ENCODE measurements at places on chromosomes 6 and 20.

DNA sequence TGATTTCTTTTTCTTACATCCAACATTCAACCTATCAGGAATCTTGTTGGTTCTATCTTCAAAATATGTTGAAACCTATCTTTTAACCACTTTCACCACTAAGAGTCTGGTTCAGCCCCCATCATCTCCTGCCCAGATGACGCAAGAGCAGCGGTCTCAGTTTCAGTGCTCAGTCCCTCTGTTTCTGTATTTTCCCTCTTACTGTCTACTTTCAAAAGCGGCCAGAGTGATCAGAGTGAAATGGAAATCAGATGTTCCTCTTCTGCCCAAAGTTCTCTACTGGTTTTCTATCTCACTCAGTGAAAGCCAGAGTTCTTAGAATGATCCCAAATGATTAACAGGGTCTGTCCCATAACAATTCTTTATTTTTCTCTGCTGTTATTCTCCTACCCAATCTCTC, 147.9 kb upstream of the PDE7B start:
- no peak for DNase-seq

GRCh38 chr20:32449057-32449889, 91.1 kb downstream of the ASXL1 start:
- DNase-seq = peak; percentile 67

GRCh38 chr6:91196729-91197128, 609.9 kb upstream of the MAP3K7 start:
- DNase-seq = no peak

DNA sequence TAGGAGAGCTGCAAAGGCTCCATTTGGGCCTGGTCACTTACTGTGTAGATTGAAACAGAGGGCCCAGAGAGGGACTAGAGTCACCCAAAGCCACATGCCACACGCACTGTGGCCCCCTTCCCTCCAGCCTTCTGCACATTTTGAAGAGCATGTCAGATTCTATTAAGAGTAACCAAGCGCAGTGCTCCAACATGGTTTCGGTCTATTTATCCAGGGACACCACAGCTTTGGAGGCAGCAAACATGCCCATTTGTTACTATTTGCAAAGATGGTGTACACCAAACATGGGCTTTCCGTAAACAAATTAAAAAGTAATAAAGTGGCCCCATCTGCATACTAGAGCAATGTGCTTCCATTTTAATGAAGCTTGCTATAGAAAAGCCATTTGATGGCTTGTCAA, 43.7 kb upstream of the CCDC167 start:
- no peak for DNase-seq

GRCh38 chr6:314377-314776, 22.1 kb downstream of the DUSP22 start:
- no peak for DNase-seq

DNA sequence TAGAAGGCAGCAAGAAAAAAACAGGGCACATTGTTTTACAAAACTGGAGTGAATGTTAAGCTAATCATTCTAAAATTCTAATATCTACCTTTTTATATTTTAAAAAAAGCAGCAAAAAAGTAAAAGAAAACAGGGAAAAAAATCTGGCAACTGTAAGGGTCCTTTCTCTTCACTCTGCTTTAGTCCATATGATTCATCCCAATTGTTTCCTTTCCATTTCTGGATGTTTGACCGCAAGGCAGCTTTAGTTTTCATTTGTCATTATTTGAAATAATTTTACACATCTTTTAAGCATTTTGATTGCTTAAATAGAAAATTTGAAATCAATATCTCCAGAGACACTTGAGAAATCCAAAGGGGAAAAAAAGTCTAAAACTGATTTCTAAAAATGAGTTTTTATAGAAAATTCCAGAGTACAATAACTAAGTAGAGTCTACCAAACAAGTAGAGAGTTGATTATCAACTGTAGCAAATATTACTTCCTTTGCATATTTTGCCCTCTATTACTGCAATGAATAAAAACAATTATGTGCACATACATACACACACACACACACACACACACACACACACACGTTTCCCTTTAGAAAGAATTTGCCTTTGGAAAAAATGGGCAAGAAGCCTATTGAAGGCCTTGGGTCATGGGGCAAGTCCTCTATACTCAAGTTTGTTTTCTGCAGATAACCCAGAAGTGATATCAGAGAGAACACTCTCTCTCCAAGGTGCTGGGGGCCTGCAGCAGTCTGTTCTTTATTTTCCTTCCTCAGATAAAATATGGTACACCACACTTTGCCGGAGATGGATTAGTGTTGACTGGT, 259.7 kb downstream of the HACE1 start:
- DNase-seq = no peak

DNA sequence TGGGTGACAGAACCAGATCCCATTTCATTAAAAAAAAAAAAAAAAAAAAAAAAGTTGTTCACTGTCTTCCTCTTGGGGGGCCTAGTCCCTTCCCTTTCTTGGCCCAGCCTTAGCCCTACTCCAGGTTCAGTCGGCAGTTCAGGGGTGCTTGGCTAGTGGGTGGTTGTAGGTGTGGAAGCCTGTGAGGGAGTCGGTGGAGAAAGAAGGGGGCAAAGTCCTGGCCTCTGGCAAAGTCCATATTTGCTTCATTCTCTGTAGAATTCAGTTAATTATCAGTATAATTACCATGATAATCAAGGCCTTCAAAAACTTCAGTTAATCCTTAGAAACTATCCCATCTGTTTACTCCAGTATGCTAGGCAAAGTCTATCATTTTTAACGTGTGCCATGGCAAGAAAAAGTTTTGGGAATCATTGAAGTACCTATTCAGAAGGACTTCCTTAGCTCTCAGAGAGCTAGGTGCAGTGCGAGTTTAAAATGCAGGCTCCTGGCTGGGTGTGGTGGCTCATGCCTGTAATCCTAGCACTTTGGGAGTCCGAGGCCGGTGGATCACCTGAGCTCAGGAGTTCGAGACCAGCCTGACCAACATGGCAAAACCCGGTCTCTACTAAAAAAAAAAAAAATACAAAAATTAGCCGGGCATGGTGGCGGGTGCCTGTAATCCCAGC, 205.7 kb upstream of the ARG1 start:
- no peak for DNase-seq

DNA sequence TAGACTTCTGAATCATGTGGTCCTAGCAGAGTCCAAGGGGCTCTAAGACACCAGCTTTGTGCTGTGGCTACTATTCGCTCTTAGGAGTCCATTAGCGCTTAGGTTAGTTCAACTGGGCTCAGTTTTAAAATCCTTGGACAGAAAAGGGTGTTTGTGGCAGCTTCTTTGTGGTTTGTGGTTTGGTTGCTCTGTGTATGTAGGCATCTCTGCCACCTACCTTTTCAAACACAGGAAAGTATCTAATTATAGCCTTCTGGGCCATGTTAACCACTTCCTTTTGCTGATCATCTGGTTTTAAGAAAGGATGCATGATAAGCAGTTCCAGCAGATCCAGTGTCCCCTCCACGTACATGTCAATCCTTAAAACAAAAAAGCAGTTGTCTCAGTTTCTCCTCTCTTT, 10.8 kb downstream of the GSTA4 start:
- no peak for DNase-seq

- DNase-seq = no peak
Observed at GRCh38 chr6:70336996-70337742, 34.3 kb upstream of the COL9A1 start.

GRCh38 chr6:87944541-87944954, 103.1 kb upstream of the SPACA1 start:
- peak; percentile 59 for DNase-seq

- no peak for DNase-seq
Observed at GRCh38 chr6:73203098-73203497, 22.2 kb downstream of the KHDC1L start.

DNA sequence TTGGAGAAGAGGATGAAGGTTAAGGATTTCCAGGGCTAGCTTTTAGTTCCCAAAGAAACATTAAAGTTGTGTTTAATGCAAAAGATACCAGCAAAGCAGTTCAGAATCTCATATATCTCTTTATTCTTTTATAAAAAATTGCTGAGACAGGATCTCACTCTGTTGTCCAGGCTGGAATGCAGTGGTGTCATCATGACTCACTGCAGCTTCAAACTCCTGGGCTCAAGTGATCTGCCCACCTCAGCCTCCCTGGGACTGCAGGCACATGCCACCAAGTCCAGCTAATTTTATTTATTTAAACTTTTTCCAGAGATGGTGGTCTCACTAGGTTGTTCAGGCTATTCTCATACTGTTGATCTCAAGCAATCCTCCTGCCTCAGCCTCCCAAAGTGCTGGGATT, 41.1 kb upstream of the CAP2 start:
- no peak for DNase-seq

DNA sequence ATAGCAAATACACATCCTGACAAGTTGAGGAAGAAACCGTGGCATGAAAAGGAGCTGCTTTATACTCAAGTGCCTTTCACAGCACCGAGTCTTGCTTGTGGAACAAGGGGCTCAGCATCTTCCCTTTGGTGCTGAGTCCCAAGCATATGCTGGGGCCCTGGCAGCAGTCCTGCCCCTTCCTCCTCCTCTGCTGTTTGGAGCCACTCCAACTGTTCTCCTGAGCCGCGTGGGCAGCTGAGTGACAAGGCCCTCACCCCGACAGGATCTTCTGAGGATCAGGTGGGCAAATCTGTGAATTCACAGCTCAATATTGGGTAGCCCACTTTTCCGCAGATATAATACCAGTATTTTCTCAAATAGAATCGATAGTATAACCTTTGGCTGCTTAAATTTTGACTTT, 24.7 kb downstream of the DACT2 start:
- DNase-seq = no peak

- no peak for DNase-seq
Observed at GRCh38 chr6:168232062-168232461, 87.5 kb downstream of the DACT2 start.

GRCh38 chr6:117496383-117496990, 14.0 kb downstream of the DCBLD1 start:
- DNase-seq = no peak

DNA sequence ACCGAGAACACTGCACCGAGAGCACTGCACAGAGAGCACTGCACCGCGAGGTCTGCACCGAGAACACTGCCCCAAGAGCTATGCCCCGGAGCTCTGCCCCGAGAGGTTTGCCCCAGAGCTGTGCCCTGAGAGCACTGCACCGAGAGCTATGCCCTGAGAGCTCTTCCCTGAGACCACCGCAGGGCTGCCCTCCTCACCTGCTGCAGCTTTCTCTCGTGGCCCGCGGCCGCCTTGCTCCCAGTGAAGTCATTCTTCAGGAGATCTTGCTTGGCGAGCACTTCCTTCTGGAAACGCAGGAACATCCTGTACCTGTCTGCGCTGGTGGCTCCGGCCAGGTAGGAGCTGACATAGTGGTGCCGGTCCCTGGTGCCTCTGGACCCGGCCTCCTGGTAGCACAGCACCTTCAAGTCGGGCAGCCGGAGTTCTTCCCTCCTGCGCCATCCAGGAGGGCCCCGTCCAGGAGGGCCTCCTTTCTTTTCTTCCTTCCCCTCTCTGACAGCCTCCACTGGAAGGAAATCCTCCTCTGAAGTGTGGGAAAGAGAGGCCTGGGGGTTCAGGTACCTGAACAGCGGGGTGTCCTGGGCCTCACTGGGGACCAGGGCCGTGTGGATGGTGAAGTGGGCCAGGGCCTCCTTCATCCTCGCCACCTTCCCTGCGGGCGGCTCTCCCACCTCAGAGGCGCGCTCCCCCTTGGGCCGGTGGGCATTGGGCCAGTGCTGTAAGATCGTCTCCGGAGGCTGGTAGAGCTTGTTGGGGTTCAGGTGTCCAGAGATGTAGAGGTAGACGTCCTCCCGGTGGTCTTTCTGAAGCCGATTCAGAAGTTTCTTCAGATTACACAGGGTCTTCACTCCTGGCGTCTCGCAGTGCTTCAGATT, 7.8 kb downstream of the C6orf118 start:
- DNase-seq = no peak

DNA sequence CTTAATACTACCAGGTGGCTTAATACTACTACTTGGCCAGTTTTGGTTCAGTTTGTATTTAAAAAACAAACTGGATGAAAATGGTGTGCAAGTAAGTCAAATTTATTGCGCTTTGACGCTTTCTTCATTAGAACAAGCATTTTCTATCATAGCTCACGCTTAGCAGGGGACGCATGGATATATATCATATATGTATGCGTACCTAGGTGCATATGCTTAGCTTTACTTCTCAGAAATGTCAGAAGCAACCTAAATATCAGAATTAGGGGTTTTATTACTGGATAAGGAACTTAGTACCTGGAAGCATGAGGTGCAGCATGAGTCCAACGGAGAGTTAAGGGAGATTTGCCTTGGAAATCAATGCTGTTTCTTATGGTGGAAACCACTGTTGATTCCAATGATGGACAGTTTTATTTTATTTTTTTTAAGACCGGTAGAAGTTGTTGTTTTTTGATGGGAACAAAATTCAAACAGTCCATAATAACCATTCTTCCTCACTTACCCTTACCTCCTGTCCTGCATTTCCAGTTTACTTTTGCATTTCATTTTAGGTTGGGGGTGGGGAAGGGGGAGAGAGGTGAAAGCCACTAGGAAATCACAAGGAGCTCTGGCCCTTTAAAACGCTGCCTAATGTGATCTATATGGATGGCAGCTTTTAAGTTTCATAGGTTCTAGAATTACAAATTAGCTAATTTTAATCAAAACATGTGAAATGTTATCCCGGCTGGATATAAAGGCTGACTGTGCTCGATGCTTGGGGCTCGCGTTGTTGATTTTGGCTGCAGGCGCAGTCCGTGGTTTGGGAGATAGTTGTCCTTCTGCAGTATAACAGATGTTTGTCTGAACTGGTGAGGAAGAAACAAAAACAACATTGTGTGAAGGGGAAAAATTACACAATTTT, 2.1 kb downstream of the SOBP start:
- DNase-seq = peak; percentile 90

- no peak for DNase-seq
Observed at GRCh38 chr6:104022126-104022525, 837.6 kb downstream of the HACE1 start.

GRCh38 chr6:41451515-41452163, 94.5 kb upstream of the FOXP4 start:
- no peak for DNase-seq

- no peak for DNase-seq
Observed at GRCh38 chr6:146664871-146665360, 66.1 kb downstream of the ADGB start.

GRCh38 chr6:85892346-85892745, 249.7 kb upstream of the SYNCRIP start:
- DNase-seq = no peak

GRCh38 chr6:144314562-144314961, 29.4 kb downstream of the UTRN start:
- DNase-seq = no peak

DNA sequence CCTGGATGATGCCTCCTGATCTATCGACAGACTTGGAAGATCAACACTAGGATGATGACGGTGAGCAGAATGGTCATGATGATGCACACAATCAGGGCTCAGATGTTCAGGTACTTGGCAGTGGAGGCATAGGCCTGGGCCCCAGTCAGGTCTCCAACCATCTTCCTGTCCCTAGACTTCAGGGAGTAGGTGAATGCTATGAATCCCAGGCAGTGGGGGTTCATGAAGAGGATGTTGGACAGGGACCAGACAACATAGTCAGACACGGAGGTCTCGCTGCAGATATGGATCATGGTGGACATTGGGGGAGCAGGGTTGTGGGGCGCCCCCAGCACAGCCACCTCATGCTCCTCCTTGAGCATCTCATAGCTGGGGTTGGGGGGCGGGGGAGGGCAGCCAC, 27.5 kb downstream of the HLA-F start:
- DNase-seq = no peak
